ENCODE measurements at places on chromosomes 13 and 19.

GRCh38 chr13:68509734-68510621 is 1279.8 kb upstream of the PCDH9 start:
- DNase-seq, result no peak

DNA sequence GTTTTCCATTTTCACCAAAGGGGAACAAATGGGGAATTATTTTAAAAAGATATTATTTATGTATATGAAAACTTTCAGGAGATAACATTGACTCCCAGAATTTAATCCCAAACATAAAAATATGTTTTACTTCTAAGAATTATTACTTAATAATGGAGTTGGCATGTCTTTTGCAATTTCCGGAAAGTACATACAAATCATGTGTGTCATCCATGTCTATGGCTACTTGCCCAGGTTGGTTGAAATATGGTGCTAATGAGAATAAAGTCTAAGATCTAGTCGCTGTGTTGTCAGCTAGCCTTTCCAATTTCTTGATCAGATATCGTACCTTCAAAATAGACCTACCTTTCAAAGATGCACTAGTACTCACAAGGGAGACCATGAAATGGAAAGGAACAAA is 1003.2 kb upstream of the PCDH20 start:
- DNase-seq, result no peak

DNA sequence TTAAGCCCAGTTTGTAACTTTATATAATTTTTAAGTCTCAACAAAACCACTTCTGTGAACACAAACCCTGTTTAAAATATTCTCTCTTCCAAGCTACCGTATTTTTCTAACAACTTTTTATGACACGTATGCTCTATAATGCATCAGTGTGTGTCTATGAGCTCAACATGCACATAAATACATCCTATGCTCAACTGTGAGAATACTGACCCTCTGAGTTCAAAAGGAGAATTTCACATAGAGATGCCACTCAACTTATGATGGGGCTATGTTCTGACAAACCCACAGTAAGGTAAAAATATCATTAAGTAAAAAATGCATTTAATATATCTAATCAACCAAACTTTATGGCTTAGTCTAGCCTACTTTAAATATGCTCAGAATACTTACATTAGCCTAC is 1139.7 kb upstream of the SPRY2 start:
- DNase-seq, result no peak

- DNase-seq, result no peak
Observed at GRCh38 chr19:49470615-49470978, 3.4 kb upstream of the FLT3LG start.

DNA sequence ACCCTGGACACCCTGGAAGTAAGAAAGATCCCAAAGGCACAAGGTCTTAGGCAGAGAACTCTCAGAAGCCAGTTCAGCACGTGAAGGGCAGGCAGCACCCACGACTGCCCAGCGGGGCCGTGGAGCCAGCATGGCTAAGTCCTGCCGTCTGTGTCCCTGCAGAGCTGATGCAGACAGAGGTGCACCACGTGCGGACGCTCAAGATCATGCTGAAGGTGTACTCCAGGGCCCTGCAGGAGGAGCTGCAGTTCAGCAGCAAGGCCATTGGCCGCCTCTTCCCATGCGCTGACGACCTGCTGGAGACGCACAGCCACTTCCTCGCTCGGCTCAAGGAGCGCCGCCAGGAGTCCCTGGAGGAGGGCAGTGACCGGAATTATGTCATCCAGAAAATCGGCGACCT is 44.8 kb downstream of the PEX11G start:
- no peak for DNase-seq

DNA sequence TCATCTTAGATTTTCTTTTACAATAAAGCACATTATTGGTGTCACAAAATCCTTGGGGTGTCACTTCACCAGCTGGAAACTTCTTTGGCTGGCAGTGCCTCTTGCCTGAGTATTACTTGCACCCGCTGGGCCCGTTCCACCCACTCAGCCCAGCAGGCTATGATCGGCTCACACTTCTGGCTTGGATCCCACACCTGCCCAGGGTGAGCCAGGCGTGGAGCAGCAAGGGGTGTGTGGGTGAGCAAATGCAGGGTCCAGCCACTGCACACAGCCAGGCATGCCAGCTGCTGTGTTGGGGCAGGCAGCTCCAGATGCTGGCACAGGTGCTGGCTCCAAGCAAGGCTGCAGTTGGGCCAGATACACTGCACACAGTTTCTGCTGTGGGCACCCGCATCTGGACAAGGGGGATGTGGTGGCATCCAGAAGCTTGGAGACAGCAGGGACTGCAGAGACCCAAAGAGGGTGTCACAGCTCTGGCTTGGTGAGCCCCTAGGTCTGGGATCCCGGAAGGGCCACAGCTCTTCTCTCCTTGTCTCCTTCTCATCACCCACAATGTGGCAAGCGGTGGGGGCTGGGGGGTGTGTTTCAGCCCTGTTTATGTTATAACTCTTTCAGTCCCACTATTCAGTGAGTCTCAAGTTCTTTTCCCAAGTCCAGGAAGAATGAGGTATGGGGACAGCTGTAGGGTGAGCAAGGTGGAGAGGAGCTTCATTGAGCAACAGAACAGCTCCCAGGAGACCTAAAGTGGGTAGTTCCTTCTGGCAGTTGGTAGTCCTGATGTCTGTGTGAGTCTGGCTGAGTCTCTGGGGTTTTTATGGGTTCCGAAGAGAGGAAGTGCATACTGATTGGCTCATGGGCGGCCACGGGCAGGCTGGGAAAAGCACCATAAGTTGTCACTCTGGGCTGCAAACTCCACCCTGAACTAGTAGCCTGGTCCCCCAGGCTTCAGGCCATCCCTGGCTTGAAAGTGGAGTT is 25.3 kb upstream of the TBC1D4 start:
- peak; percentile 74 for DNase-seq

GRCh38 chr13:68007576-68007975 is 777.4 kb upstream of the PCDH9 start:
- DNase-seq, result no peak

DNA sequence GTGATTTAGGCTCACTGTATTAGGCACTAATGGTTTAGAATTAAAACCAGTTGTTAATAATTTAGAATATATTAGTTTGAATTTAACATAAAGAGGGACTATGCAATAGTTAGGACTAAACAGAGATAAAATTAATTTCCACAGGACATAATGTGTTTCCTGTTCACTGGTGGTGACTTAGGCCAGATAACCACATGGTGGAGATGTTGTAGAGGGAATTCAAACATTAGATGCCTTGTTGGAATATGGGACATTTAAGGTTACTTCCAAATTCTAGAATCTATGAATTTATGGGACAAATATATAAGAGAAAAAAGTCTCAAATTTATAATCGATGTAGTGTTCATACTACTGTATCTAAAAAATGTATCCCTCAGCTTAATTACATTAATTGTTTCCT is 615.5 kb upstream of the KLHL1 start:
- DNase-seq, result no peak

DNA sequence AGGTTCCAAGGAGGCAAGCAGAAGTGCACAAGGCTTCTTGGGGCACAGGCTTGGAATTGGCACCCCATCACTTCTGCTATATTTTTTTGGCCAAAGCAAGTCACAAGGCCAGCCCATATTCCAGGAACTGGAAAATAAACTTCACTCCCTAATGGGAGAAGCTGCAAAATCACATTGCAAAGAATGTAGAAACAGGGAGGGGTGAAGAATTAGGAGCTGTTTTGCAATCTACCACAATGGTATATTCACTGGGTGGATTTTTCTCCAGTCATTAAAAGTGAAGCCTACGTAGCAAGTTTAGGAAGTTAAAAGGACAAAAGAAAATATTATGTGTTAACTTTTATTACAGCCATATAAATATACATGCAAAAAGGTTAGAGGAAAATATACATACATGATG is 464.8 kb downstream of the COG6 start:
- no peak for DNase-seq

- DNase-seq, result no peak
Observed at GRCh38 chr13:103471896-103472295, 405.7 kb upstream of the SLC10A2 start.

DNA sequence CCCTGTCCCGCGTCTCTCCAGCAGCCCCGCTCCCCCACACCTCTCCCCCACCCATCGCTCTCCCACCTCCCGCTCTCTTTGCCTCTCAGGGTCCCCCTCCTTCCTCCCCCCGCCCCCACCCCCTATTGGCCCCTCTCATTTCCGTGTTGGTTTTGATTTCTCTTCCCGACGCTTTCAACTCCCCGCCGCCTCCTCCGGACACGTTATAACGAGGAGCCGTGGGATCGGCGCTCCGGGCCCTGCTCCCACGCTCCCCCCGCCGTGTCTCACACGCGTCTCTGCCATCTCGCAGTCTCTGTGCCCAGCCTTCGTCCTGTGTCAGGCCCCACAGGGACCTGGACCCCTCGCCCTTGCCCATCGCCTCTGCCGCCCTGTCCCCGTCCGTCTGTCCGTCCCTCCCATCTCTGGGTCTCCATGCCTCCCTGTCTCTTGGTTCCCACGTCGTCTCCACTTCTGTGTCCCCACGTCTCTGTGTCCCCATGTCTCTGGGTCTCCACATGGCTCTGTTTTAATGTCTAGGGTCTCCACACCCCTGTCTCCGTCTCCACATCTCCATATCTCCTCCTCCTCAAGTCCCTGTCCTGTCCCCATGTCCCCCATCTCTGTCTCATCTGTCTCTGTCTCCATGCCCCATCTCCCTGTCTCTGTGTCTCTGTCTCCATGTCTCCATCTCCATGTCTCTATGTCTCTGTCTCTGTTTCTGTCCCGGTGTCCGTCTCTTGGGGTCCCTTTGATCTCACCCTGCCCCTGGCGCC is 13.1 kb downstream of the ERFL start:
- no peak for DNase-seq

GRCh38 chr19:6825076-6825774 is 52.7 kb downstream of the VAV1 start:
- no peak for DNase-seq

DNA sequence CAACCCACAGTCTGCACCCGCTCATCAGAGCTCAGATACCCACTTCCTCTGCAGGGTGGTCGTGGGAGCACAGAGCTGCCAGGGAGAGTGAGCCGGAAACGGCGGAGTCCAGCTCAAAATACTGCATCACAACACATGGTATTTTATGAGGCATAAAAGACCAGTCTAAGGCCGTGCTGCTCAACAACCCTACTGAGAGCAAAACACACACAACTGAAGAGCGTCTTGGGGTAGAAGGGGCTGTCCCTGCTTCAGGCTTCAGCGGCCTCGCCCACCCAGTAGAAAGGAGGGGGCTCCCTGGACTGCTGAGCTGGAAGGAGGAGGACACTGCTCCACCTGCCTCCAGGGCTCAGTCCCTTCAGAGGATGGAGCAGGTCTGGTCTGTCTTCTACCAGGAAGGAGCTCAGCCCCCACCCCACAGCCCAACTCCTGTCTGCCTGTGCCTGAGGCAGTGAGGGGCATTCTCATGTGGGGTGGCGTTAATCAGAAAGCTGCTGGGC is 36.9 kb downstream of the NAXD start:
- DNase-seq, result no peak

- DNase-seq, result peak; percentile 87
Observed at GRCh38 chr13:69324090-69324886, 783.3 kb upstream of the ATXN8OS start.

DNA sequence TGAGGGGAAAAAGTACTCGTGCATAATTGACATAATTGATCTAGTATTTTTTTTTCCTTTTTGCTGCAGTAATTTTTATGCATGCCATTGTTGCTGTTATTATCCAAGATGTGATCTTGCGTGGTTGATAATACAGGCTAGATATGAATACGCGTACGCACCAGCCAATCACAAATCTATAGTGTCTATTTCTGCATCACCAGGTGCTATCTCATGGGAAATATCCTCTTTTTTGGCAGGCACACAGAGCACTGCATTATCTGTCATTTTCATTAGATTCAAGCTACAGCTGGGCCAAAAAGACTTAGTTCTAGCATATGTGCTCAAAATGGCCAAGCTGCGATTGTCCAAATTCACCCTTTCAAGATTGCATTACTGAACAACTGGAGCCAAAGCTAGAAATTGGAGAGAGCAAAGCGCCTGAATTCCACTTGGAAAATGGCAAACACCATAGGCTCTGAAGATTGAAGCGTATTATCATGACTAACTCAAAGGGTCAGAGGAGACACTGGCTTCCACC is 181.1 kb downstream of the TSHZ3 start:
- DNase-seq, result no peak

DNA sequence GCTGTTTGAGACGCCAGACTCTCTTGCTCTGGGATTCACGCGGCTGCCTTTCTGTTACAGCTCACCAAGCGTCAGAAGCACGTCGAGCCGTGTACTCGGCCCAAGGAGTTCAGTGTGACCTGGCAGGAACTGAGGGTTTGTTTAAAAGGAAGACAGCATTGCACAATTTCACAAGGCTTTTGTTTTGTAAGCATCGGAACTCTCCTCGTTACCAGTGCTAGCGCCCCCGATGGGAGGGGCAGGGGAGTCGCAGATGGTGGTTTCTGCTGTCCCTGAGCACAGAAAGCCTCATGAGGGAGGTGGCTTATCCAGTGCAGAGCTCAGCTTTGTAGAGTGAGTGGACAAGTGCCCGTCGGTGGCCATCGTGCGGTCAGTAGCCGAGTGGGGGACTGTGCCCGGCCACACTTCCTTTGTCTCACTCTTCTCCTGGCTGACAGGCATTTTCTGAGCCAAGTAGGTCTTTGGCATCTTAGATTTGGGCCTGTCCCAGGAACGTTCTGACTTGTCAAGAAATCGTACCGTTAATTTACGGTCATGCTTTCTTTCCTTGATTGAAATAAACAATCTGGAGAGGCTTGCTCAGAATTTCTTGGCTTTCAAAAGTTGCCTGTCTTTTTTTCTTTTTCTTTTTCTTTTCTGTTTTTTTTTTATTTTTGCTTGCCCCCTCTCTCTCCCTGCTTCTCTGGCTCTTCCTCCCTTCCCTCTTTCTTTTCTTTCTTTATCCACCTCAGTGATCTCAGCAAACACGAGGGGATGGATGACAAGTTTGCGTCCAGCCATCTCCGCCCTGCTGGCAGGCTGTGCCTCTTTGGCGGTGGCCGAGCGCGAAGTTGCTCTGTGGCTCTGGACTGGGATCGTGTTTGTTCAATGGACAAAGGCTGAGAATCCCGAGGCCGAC is 7.7 kb downstream of the KDM4B start:
- DNase-seq, result peak; percentile 78

- no peak for DNase-seq
Observed at GRCh38 chr13:75635101-75635827, 866 bp upstream of the LMO7 start.

DNA sequence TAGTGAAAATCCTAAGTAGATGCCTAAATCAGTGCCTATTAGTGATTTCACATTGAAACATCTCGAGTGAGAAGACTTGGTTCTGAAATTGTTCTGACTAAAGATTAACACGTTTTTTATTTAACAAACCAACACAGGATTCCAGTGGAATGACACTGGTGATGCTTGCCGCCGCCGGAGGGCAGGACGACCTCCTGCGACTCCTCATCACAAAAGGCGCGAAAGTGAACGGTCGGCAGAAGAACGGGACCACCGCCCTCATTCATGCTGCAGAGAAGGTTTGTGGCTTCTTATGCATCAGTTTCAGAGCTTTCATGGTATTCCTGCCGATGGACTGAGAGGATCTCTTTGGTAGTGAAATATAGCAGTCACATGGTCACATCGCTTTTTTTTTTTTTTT is 28.1 kb downstream of the MPHOSPH8 start:
- DNase-seq, result no peak

DNA sequence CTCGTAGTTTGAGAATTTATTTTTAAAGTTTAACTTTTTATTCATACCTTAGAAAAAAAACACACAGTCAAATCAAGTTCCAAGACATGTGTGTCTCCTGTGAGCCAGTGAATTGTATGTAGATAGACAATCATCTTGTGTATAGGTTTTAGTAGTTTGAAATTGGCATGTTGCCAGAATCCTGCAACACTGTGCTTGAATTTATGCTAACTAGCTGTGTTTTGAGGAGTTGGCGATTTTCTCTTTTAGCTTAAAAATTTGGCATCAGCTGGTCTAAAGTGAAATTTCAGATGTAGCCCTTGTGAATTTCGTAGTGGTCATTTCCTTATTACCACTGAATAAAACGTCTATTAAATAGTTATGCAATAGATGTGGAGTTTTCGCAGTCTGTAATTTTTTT is 213.2 kb downstream of the ATP8A2 start:
- no peak for DNase-seq

Measured in Karpas-422 (cell line).